ENCODE measurements at places on chromosomes 4 and X. TPM values are rescaled to one million over a fixed set of nuclear protein-coding genes. Genes with fewer than 3 reads are reported as not detected.

GRCh38 chr4:15890246-15890829 lies 48.2 kb downstream of the FGFBP1 start:
- no peak for DNase-seq

- no peak for DNase-seq
Observed at GRCh38 chrX:2596045-2596444, 95.0 kb upstream of the CD99 start.

Gene VSIG1
- total RNA-seq, result not detected

- no peak for DNase-seq
Observed at GRCh38 chrX:100871594-100872560, 2.3 kb downstream of the NOX1 start.

DNA sequence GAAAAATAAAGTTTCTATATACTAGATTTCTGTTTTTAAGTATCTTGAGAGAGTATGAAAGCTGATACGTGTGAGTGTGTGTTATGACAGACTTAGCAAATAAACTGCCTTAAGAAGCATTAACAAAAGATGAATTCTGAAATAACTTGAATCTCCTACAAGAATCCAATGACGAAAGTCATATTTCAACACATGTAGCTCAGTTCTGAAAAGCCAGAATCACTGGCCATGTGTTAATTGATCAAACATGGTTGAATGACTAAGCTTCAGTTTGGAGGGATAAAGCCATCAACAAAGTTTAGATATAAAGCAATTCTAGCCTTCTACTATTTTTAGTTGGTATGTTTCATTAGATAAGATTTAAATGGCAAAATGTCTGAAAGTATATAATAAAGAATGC lies 88.5 kb upstream of the ETNPPL start:
- DNase-seq, result no peak

Gene RBPJ
- total RNA-seq, result 76.4 TPM

Gene WAS
- total RNA-seq, result 0.64 TPM

- DNase-seq, result peak; percentile 7
Observed at GRCh38 chr4:74794382-74795010, at the start of gene BTC. Gene BTC (minus strand): TSS chr4:74794523. CDS start chr4:74794325, 198 bp downstream.

Gene MXRA5
- total RNA-seq, result 1.3 TPM

Gene NPY2R
- not detected for total RNA-seq

Gene CDKL2
- total RNA-seq, result 1.1 TPM

DNA sequence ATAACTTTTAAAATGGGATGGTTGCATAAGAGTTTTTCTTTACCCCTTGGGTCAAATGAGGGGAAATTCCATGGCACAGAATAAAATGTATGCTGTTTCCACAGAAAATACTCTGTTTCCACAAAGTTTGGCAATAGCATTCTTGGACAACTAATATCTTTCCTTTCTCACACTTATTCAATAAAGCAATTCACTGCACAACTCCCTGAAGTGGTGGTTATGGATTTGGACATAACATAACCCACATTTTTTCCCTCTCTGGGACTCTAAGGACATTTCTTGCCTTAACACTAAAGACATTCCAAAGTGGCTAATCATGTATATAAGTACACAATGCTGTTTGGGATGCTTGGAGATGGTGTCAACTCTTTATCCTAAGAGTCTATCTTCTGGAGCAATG lies 51.7 kb upstream of the GPM6B start:
- no peak for DNase-seq

Gene H2BW1
- not detected for total RNA-seq

GRCh38 chr4:123488916-123489315 lies 92.3 kb downstream of the SPRY1 start:
- DNase-seq, result no peak

GRCh38 chrX:110915570-110915969 lies 120.0 kb upstream of the CHRDL1 start:
- no peak for DNase-seq

- DNase-seq, result no peak
Observed at GRCh38 chr4:80367737-80368136, 32.2 kb downstream of the CFAP299 start.

Gene SNCA
- 29.6 TPM for total RNA-seq

GRCh38 chr4:2837904-2838496 lies 5.6 kb upstream of the ADD1 start:
- DNase-seq, result no peak

GRCh38 chrX:30620125-30620524 lies 33.1 kb upstream of the GK start:
- DNase-seq, result no peak

Gene RAB39B
- 7.3 TPM for total RNA-seq

Gene GAGE12F
- not detected for total RNA-seq

Gene LEF1
- total RNA-seq, result 62.1 TPM

- no peak for DNase-seq
Observed at GRCh38 chr4:62408454-62408853, 1208.3 kb downstream of the ADGRL3 start.

- no peak for DNase-seq
Observed at GRCh38 chrX:119290476-119290875, 54.4 kb downstream of the PGRMC1 start.

GRCh38 chr4:38004887-38005286 lies 44.7 kb downstream of the PTTG2 start:
- no peak for DNase-seq

DNA sequence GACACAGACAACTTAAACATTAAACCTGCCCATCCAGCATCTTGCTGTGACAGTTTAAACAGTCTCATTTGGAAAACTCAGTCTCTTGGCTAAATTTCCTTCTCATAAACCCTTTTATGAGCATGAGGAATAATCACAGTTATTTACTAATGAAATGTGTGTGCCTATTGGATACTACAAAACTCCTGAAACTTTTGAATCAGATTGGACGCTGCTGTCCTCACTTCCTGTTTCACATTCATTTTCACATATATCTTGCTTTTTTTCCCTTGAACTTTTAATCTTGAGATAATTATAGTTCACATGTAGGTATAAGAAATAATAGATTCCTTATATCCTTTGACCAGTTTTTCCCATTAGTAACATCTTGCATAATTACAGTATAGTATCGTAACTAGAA lies 111.7 kb downstream of the CDKL5 start:
- DNase-seq, result no peak

DNA sequence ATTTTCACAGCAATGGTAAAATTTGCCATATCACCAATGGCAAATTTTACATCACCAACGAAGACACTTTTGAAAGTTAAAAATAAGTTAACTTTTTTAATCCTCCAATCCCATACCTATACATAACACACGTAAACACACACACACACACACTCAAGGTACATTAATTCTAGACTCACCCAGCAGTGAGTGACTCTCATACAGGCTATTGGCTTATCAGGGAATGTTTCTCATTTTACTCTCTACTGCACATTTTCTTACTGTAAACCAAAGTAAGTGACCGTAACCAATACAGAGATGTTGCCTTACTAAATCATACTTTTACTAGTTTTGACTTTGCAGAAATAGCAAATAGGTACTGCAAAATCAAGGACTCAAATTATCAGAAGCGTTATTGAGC lies 2.3 kb downstream of the VEGFC start:
- no peak for DNase-seq

Gene FRMD7
- total RNA-seq, result 0.21 TPM

Gene H2BW2
- 0.20 TPM for total RNA-seq

DNA sequence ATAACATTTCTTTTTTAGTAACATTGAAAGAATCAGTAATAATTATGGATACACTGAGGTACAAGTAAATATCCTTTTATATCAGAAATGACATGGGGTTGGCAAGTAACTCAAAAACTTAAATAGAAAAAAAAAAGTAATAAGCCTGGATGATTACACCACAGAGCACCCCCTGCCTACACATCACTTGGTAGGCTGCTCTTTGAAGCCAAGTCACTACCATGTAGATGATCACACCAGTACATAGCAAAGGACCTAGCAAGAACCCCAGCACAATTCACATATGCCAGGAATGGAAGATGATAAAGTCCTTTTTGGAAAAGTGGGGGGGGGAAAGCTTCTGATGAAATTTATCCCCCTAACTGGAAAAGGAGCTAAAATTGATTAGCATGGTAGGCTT lies 56.9 kb downstream of the METTL14 start:
- DNase-seq, result no peak

All from neural crest cell (in vitro differentiated cells).